ENCODE measurements at places on chromosomes 1 and 21.

DNA sequence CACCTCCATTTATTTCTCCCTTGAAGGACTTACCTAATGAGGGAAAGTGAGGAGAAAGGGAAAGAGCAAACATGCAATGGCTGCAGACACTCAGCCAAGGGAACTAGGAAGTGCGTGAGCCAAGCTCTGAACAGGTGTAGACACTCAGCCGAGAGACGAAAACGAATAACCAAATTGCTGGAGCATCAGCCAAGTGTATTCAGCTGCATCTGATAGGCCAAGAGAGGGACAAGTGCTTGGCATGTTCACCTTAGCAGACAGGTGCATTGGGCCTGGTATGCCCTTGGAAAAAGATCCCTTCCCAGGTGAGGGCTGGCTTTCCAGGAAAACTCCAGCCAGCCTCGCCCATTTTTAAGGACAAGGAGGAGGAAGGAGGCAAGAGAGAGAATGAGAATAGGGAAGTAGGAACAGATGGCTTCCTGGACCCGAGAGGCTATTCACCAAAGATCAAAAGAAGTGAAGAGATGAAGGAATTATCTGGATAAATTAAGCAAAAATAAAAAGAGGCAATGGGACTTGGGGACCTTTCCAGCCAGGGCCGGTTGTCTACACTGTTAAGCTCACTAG lies 184.7 kb downstream of the TOMM20 start:
- no peak for DNase-seq

DNA sequence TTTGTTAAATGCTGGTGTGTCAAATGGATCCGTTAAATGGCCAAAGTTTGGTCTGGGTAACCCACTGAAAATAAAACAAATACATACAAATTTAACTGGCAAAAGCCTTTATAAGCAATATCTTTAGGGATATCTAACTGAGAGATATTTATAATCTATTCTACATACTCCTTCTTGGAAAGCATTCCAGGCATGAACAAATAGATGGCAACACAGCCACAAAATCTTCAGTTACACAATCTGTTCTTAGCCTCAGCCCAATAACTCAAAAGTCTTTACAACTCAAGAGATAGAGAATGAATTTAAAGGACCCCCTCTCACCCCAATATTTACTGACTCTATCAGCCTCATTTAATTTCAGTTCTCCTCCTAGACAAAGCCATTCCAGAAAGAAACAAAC lies 58.7 kb downstream of the NRDC start:
- no peak for DNase-seq

DNA sequence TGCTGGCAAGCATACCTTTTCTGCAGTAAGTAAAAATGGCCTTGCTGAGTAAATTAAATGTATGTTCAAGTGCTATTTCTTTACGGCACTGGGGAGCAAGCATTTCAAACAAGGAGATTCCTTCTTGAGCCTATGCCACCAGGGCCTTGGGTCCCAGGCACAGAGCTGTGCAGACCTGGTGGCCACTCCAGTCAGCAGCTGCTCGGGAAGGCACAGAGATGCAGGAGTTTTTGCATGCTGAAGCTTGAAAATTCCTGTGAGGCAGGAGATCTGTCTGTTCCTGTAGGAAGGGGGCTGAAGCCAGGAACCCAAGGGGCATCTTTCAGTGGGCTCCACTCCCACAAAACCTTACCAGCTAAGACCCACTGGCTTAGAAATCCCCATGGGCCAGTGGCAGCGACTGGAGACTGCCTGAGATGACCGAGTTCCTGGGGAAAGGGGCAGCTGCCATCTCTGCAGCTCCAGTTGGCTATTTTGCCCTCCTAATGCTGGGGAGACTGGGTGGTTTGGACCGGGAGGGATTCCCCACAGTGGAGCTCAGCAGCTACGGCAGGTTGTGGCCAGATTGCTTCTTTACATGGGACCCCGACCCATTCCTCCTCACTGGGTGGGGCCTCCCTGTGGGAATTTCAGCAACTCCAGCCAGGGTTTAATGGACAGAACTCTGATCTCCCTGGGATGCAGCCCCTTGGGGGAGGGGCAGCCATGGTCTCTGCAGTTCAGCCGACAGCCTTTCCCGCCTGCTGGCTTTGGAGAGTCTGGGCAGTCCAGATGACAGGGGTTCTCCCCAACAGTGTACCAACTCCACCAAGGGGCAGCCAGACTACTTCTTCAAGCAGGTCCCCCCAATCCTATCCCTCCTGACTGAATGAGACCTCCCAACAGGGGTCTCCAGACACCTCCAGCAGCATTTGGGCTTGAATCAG lies 8.4 kb upstream of the PGBD2 start:
- no peak for DNase-seq

DNA sequence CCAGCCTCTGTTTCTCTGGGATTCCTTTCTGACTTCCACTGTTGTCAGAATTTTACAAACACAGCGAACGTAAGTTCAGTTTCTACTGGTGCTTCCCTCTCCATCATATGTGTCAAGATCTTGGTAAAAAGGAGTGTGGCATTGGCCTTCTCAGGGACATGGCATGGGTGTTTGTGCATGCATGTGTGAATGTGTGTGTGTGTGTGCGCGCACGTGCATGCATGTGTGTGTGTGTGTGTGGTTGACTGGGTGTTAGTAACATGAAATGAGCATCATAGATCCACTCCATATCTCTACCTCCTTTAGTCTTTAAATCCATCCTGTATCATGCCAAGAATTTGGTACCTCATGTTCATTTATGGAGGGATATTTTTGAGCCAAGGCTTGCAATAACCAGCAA lies 411.3 kb downstream of the NPHP4 start:
- no peak for DNase-seq

GRCh38 chr1:164470996-164471395 lies 88.0 kb upstream of the PBX1 start:
- no peak for DNase-seq

GRCh38 chr21:25925936-25926335 lies 191.2 kb downstream of the GABPA start:
- DNase-seq, result peak; percentile 71

- no peak for DNase-seq
Observed at GRCh38 chr1:168195199-168196135, 16.7 kb downstream of the TIPRL start.

- DNase-seq, result no peak
Observed at GRCh38 chr21:31917108-31917507, 44.3 kb downstream of the HUNK start.

DNA sequence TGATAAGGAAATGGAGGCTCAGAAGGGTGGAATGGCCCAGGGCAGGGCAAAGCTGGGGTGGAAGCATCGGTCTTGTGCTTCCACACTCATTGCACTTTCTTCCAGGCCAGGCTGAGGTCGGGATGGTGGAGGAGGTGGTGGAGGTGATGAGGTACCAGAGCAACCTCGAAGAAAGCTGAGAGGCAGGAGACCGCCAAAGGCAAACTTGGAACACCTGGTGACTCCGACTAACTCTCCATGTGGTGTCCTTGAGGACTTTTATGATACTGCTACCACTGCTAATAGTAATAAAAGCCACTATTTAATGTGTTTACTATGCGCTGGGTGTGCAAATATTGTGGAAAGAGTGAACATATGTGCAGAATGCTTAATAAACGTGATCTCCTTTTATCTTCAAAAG lies 16.9 kb upstream of the BTG2 start:
- no peak for DNase-seq

- no peak for DNase-seq
Observed at GRCh38 chr1:65371544-65371943, 48.9 kb upstream of the LEPR start.

DNA sequence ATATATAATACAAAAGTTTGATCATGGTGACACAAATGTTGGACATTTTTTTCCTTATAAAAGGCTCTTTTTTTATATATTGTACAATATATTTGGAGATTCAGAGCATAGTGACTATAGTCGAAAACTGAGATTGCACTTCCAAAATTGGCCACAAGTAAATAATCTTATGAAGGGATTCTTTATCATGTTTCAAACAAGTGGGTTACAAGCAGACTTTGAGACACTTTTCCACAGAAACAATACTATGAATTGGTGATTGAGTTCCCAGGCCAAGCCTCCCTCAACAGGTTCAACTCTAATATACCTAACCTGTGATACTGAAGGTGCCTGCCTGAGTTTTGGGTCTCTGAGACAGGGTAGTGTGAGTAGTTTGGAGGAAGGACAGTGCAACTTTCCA lies 13.8 kb downstream of the LEPR start:
- DNase-seq, result no peak

GRCh38 chr21:44299085-44299457 lies 782 bp upstream of the PFKL start:
- no peak for DNase-seq

DNA sequence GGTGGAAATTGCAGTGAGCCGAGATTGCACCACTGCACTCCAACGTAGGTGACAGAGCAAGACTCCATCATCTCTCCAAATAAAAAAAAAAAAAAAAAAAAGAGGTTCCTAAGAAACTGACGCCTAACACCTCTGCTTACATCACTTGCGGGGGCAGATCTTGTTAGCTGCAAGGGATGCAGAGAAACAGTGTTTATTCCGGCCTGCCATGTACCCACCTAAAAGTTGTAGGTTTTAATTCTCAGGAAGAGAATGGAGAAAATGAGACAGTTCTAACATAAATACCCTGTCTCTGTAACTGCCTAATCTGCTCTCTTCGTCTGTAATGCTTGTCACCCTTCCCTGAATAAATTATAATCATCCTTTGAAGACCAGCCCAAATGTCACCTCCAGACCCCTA lies 9.0 kb upstream of the SRSF4 start:
- DNase-seq, result no peak
